ENCODE measurements at places on chromosomes 2 and 18.

- DNase-seq = no peak
These were observed 352.4 kb downstream of the XIRP2 start for GRCh38 chr2:167240671-167241070.

GRCh38 chr18:79258447-79258846 lies 137.3 kb upstream of the NFATC1 start:
- DNase-seq = no peak

DNA sequence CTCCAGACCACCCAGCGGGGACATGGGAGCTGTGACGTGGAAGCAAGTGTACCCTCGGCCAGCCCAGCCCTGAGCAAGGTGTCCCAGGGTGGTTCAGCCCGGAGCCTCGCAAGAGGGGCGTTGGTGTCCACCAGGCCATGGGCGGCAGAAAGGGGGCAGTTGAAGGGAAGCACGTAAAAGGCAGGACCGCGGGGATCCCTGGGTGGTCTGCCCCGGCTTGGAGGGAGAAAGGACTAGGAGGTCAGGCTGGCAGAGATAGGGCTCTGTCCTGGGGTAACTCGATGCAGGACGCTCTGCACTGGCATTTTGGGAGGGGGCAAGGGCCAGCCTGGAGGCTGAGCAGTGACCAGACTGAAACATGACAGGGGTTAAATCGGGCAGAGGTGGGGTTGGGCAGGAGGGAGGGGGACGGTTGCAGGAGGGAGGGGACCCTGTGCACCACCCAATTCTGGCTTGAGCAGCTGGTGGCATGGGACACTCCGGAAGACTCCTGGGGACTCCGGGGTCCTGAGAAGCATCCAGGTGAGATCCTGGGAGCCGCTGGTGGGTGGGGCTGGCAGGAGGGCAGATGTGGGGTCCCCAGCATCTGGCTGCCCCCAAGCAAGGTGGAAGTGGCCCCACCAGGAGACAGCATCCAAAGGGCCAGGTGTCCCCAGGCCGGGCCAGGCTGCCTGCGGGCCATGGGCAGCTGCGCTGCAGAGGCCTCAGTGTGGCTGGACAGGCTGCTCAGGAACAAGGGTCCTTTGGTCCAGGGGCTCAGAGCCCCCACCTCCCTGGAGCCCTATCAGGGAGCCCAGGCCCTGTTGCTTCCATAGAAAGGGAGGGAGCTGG lies 46.8 kb upstream of the GPC1 start:
- no peak for DNase-seq

DNA sequence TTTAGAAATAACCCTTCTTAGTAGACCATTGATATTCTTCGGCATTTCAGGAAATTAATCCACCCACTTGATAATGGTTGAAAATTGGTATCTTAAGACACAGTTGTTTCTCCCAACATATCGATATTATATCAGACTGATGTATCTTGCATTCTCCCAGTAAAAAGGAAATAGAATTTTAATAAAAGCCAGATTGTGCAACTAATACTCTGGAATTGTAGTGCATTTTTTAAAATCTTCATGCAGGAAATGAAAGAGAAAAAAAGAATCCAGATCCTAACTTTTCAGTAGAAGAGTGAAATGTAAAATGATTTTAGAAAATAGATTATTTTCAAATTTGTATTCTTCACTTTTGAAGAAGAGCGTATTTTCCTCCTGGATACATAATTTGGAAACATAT lies 1168.4 kb downstream of the DPP10 start:
- no peak for DNase-seq

DNA sequence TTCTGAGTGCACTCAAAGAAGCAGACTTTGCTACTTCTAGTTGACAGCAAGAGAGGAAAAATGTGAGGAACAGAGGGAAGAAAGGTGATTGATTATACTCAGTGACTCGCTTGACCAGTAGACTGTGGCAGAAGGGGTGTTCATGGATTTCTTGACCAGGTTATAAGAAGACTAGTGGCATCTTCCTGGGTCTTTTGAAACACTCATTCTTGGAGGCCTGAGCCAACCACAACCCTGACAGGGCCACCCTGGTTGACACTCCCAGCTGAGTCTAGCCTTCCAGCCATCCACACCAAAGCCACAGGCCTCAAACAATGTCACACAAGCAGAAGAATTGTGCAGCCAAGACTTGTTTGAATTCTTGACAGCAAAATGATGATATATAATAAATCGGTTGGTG lies 366.3 kb downstream of the SS18 start:
- no peak for DNase-seq

Measured in GM12892 (cell line).